NCI-H2107 (cell line): ENCODE measurements at places on chromosomes 7 and 10.

- DNase-seq: no peak
Measured at GRCh38 chr7:47317487-47317886, 264.4 kb downstream of the TNS3 start.

DNA sequence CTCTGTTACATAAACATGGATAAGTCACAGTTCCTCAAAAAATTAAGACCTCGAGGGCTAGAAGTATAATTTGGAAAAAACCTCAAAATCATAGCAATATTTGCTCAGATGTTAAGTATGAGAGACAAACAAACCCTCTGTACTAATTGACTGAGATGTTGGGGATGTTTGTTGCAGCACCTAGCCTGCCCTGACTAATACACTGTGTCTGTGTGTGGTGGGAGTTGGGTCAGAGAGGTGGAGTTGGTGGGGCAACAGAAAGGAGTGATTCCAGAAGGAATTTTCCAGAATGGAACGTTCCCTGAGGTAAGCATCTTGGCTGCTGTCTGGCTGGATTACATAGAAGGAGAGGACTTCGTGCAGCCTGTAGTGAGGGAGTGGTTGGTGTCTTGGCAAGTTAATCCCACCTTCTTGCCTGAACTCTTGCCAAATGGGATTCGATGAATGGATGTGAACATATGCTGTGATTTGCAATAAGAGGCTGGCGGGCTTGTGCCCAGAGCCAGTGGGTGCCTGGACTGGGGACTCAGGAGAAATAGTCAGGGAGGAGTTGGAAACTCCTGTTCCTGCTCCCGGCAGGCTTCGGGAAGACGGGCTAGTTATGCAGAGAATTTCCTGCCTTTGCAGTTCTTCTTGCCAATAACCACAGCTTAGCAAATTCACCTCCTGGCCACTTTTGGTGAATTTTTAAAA is 9.3 kb upstream of the FAM180A start:
- DNase-seq: no peak

DNA sequence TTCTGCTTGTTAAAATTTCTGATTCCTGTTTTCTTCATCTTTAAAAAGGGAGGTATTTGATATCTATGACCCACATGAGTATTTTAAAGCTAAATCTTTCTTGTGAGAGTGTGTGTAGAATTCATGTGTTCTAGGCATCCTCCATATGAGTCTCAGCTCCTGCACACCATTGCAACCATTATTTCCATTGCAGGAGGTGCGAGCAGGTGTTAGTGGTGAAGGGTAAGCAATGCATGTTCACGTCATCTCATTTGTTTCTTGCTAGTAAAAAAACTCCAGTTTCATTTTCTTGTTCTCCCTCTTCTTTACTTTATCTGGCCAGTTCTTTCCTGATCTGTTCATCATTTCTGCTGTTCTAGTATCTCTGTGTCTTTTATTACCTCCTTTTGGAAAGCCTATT is 100.5 kb downstream of the ADRA2A start:
- no peak for DNase-seq

DNA sequence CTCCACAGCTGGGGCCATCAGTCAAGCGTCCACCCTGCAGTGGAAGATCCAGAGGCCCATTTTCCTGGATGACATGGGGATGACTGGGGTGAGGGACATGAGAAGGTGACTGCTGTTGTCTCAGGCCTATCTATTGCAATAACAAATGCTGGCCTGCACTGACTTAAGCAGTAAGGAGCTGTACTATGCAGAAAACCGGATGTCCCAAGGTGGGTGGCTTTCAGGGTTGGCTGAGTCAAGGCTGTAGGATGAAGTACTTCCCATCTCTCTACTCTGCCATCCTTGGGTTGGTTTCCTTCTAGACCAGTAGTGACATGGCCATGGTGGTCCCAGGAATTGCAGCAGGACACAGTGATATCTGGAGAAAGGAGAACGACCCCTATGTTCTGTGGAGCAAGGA is 48.1 kb downstream of the NEURL1 start:
- DNase-seq: no peak

DNA sequence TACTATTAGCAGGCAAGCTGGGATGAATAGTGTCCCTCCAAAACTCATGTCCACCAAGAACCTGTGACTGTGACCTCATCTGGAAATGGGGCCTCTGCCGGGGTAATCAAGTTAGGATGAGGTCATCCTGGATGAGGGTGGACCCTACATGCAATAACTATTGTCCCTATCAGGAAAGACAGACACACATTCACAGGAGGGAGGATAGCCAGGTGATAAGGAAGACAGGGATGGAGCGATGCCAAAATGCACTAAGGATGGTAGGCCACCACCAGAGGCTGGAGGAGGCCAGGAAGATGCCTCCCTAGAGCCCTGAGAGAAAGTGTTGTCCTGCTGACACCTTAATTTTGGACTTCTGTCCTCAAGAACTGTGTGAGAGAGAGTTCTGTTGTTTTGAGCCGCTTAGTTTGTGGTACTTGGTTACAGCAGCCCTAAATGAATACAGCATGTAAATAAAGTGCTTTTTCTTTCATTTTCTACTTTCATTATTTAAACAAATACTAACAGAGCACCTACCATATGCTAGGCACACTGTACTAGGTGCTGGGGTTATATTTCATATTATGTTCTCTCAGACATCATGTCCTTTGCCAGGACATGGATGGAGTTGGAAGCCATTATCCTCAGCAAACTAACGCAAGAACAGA is 111.9 kb downstream of the USP6NL start:
- no peak for DNase-seq

DNA sequence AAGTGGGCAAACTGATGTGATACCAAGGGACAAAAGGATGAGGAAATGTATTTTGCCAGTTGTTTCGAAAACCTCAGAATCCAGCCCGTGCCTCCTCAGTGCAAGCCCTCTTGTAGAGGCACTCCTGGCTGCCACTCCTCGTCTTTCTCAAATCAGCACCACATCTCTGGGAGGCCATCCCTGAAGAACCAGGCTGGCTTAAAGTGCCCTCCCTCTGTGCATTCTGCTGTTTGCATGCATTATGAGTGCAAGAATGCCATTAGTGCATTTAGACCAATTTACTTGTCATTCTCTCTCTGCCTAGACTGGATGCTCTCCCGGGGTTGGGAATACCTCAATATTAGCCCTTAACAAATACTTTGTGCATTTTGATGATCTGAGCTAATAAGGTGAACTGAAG is 19.9 kb upstream of the FAM180A start:
- no peak for DNase-seq

- no peak for DNase-seq
Measured at GRCh38 chr7:90269163-90269562, 24.2 kb downstream of the CFAP69 start.

- no peak for DNase-seq
Measured at GRCh38 chr10:25078658-25079431, 62.4 kb downstream of the THNSL1 start.

GRCh38 chr7:128402356-128402755 is 7.4 kb downstream of the IMPDH1 start:
- no peak for DNase-seq
